ENCODE measurements at places on chromosomes 4 and X.

DNA sequence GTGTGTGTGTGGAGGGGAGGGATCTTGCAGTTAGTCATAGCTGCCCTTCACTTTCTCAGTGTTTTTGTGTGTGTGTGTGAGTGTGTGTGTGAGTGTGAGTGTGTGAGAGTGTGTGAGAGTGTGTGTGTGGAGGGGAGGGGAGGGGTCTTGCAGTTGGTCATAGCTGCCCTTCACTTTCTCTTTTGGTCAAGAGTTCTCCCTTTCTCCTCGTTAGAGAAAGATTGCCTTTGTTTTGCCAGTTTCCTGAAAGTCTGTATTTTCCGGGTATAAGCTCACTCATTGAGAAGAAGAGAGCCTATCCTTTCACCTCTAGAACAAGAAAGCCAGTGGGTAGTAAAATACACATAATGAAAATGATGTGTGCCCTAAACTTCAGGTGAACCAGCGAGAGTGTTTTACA lies 75.2 kb upstream of the ENPP6 start:
- peak; percentile 58 for DNase-seq

- no peak for DNase-seq
Measured at GRCh38 chrX:43631841-43632240, 24.3 kb upstream of the MAOA start.

GRCh38 chr4:168852933-168853713 lies 156.9 kb downstream of the CBR4 start:
- DNase-seq = no peak

DNA sequence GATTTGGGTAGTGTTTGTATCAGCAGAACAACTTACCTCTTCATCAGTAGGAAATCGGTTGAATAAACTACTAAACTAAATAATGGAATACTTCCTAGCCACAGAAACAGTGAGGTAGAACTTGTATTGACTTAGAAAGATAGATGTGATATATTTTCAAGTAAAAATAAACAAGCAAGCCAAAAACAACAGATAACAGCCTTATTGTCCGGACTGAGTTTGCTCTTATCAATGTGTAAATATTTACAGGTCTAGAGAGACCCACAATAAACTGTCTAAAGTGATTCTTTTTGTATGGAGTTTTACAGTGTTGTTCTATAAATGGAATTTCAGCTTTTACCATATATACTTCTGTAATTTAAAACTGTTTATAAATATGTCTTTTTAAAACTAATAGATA lies 721.8 kb downstream of the ADGRL3 start:
- DNase-seq = no peak

DNA sequence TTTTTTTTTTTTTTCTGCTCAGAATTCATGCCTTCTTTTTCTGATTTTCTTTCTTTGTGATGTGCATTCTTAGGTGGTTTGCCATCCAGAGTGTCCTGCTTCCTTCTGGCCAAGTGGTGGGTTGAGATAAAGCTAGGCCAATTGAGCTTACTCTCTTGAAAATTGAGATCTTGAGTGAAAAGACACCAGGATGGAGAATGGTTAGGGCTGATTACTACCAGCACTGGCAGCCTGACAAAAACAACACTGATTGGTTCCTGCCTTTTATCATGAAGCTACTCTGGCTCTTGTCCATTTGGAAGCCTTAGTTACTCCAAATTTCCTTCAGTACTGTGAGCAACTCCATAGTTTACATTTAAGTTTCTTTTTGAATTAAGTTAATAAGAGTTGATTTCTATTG lies 404.0 kb downstream of the PPARGC1A start:
- DNase-seq = no peak

- no peak for DNase-seq
Measured at GRCh38 chrX:56232221-56233082, at the start of gene KLF8. KLF8 (plus strand) TSS chrX:56232356; CDS start chrX:56233335, 979 bp downstream.

DNA sequence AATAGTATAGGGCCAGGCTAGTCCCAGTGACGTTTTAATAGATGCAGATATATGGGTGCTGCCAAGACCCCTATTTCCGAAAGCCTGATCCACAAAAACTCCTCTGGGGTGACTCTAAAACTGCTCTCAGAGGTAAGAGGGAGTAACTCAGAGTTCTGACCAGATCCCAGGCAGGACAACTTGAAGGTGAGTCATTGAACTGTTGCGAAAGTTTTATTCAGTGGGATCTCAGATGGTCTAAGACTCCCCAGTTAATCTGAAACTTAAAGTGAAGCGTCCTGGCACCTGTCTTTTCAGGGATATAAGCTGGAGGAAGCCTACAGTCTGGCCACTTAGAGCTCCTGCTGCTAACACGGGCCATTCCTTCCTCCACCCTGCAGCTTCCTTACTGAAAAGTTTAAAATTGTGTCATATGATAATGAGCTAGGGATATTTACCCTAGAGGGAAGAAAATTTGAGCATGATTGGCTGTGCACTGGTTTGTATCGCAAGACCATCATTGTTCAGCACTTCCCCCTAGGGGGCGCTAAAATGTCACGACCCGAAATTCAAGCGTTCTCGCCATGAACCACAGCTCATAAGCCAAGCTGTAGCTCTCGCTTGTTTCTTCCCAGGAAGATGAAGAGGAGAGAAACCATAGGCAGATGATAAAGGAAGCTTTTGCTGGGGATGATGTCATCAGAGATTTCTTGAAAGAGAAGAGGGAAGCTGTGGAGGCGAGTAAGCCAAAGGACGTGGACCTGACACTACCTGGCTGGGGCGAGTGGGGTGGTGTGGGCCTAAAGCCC lies 19.5 kb downstream of the UTP14A start:
- DNase-seq = peak; percentile 70

GRCh38 chrX:7953446-7953845 lies 26.2 kb upstream of the PNPLA4 start:
- no peak for DNase-seq

- DNase-seq = no peak
Measured at GRCh38 chr4:64582492-64582891, 173.2 kb upstream of the TECRL start.

GRCh38 chr4:47010912-47011446 lies 17.6 kb upstream of the GABRA4 start:
- no peak for DNase-seq

DNA sequence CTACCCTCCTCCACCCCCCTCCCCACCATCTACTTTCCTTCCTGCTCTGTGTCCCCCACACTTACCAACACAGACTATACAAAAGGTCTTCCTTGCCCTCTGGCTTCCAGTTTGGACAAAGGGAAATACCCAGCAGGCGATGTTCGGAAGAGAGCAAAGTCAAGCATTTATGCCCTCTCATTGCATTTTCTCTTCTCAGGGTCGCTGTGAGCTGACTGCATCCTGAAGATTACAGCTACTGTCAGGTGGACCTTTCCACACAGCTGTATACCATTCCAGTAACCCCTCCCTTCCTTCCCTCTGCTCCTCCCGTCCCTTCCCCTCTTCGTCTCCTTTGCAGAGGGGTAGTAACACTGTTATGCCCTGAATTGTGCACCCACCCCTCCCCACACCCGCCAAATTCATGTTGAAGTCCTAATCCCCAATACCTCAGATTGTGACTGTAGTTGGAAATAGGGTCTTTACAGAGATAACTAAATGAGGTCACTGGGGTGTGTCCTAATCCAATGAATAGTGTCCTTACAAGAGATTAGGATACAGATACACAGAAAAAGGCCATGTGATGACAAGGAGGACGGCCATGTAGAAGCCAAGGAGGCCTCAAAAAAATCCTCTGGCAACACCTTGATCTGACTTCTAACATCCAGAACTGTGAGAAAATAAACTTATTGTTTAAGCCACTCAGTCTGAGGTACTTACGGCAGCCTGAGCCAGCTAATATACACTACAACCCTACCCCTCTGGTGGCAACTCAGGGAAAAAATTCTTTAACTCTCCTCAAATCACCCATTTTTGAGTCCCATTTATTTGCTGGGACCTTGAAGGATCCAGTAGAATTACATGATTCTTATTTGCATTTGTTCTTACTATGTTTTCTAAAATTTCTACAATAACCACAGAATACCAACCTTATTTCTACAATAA lies 11.7 kb downstream of the MORF4L2 start:
- no peak for DNase-seq

Data from foreskin melanocyte (primary cell).